Kidney epithelial cell (primary cell): ENCODE measurements at places on chromosomes 6 and 20. TPM values are rescaled to one million over a fixed set of nuclear protein-coding genes. Genes with fewer than 3 reads are reported as not detected.

DNA sequence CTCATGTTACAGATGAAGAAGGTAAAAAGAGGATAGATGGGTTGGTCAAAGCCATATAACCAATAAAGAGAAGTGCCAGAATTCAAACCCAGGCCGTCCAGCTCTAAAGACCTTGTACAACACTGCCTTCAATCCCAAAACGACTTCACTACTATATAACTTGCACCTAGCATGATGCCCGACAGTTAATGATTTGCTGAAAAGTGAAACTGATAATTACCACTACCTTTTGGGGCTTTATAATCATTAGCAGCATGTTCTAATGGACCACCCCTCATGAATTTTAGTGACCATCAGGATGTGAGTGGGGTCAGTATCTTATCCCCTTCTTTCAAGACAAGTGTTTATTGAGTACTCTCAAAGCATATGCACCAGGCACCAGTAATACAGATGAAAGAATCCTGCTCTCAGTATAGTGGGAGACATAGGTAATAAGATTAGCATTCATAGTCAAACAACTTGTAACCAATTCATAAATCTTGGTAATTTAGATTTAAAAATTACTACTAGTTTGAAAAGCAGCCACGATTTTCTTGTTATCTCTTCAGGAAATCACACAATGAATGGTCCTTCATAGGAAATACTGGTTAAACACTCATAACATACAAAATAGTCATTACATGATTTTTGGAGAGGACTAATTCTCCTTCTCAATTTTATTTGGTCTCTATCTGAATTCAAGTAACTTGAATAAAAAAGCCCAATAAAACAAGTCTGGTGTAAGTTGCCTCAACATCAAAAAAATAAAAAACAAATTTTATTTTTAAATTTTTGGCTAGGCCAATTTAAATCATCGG lies 98.0 kb downstream of the EPB41L2 start:
- no peak for DNase-seq

DNA sequence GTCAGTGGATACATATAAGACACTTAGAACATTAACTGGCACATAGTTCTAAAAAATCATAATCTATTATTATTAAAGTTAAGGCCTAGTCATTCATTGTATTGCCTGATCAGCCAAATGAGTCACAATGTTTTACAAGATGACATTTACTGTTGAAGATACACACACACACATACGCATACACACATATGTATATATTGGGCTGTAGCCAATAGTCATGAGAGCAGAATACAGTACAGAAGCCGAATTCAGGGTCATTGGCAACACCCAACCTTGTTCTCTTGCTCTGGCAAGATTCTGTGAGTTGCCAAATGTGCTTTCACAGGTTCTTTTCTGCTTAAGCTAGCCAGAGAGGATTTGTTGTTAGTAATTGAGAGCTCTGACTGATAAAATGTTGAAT lies 922.8 kb upstream of the MAP3K7 start:
- no peak for DNase-seq

DNA sequence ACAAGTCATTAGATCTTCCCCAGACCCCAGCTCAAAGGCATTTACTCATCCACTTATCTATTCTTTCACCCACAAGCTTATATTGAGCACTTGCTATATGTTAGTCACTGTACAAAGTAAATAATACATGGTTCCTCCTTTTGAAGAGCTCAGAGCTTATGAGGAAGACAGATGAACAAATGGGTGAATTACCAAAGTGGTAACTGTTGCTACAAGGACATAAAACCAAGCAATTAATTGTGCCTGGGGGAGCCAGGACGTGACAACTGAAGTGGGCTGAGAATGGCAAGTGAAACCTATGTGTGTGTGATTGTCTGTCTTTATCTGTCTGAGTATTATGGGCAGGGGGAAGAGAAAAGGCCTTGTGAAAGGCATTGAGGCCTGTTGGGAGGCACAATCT lies 45.6 kb upstream of the AKIRIN2 start:
- DNase-seq = no peak

DNA sequence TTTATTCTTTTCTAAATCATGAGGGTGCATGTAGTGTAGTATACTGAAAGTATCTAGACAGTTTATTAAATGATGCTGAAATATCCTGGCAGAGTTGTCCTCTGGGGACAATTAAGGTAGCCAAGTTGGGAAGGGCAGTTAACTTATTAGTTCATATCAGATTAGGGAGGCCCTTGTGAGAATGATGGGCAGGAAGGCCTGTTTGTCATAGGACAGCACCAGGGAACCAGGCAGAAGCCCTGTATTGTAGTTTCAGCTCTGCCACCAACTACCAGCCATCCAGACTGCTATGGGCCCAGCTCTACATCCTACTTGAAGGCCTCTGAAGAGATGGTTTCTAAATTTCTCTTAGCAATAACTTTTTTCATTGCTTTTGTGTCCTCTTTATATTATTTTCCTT lies 4.0 kb downstream of the MYLIP start:
- DNase-seq = no peak

DNA sequence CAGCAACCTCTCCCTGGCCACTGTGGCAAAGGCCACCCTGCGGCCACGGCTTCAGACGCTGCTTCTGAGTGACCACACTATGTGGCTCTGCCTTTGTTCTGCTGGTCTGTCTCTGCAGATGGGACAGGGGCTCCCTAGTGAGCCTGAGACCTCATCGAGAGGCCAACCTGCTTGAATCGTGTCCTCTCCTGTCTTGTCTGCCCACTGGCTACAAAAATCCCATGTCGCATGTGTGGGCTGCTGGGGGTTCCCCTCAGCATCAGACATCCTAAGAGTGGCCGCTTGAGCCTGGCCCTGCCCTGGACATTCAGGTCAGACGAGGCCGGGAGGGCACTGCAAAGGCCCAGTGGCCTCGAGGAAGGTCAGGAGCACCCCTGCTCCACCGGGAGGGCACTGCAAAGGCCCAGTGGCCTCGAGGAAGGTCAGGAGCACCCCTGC lies 222.9 kb downstream of the DLL1 start:
- no peak for DNase-seq

TCF21 gene
- 0.33 and 0.68 TPM in 2 replicates for total RNA-seq

DNA sequence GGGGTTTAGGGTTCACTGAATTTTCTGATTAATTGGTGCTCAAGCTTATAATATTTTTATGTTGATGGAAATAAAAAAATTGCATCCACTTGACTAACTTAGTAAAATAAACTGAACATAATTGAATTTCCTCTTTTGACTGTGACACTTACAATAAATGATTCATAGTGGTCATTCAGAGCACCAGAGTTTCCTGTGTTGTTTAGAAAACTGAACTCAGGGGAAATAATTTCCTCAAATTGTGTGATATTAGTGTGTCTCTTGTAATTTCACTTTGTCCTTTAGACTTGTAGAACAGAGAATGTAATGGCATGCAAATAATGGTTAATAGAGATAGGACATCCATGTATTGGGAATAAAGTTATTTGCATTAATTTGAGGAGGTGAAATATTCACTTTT lies 319.7 kb upstream of the MAN1A1 start:
- DNase-seq = no peak

GRCh38 chr6:3882866-3883265 lies 33.7 kb downstream of the FAM50B start:
- DNase-seq = no peak

DNA sequence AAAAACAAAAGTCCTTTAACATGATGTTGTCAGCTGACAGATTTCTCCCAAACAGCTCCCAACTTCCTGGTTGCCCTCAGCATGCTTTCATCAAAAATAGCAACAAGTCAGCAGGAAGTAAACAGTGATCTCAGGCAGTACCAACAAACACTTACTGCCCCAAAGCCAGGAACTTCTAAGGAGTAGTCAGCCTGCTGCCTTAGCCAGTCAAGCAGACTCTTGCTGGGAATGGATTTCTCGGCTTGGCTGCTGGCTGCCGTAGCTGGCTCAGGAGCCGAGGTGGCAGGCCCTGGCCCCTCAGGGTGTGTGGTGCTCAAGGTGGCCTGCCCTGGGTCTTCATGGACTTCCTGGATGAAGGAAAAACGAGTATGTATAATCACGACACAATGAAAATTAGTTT lies 46.6 kb upstream of the EMILIN3 start:
- DNase-seq = no peak

- DNase-seq = peak; percentile 14
Measured at GRCh38 chr6:722077-722524, 29.2 kb upstream of the EXOC2 start.

- no peak for DNase-seq
Measured at GRCh38 chr20:5056801-5057599, 55.7 kb upstream of the SLC23A2 start.

- DNase-seq = no peak
Measured at GRCh38 chr6:169263374-169263773, 9.7 kb upstream of the THBS2 start.
